DMS153 (cell line): ENCODE measurements at places on chromosomes 13 and 19.
A peak's percentile ranks its signal among the peaks of the same experiment; 100 is the strongest.

GRCh38 chr13:70955887-70956286 lies 847.6 kb upstream of the KLHL1 start:
- no peak for DNase-seq

GRCh38 chr19:41403181-41403970 lies 5.8 kb downstream of the BCKDHA start:
- DNase-seq, result no peak

GRCh38 chr19:20318616-20319015 lies 151.6 kb downstream of the ZNF486 start:
- DNase-seq, result no peak

GRCh38 chr19:57719424-57719823 lies 8.0 kb downstream of the ZNF671 start:
- DNase-seq, result no peak

DNA sequence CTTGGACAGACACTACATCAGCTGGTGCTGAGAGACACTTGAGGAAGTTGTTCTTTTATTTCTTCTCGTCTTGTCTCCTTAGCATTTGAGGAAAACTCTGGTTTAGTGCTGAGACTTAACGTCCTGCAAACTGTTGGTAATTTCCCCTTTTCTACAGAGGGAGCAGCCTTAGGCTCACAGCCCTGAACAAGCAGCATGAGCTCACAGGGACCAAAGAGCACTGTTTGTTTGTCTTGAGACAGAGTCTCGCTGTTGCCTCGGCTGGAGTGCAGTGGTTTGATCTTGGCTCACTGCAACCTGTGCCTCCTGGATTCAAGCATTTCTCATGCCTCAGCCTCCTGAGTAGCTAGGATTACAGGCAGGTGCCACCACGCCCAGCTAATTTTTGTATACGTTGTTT lies 5.5 kb downstream of the ZNF805 start:
- DNase-seq, result no peak

- DNase-seq, result no peak
These were observed 6.3 kb upstream of the REXO1 start for GRCh38 chr19:1854542-1855039.

DNA sequence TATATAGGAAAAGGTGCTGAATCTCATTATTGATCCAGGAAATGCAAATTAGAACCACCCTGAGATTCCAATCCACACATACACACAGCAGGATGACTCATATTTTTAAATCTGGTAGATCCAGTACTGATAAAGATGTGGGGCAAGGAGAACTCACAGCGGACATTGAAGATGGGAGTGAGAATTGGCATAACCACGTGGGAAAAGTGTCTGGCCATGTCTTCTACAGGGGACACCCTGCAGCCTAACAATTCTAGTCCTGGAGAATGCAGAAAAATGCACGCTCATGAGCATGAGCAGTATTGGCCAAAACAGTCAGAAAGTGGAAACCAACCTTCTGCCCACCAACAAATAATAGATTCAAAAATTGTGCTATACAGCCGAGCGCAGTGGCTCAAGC lies 13.5 kb upstream of the BCL3 start:
- no peak for DNase-seq

GRCh38 chr13:100674572-100674871 lies at the start of gene TMTC4:
TMTC4 (minus strand) TSS chr13:100674795; CDS start chr13:100670362, 4,433 bp downstream.
- no peak for DNase-seq

GRCh38 chr13:40383132-40383531 lies 283.3 kb downstream of the FOXO1 start:
- no peak for DNase-seq

DNA sequence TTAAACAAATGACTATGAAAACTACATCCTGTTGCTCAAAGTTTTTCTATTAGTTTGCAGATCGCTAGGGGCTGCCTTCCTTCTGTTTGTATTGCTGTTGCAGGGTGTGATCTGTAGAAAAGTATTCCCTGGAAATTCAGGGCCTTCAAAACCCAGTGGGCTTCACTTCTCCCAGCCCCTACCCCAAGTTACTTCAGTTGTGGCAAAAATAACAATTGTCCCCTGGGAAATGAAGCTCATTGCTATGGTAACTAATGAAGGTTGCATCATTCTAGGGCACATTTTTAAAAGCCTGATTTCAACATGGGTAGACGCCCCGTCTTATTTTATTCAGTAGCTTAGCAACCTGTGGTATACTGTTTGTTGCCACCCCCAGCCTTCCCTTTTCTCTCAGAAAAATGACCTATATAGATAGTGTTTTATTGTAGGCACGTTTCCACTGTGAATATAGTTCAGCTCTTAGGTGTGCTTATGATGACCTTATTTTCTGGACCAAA lies 60.9 kb downstream of the WDFY2 start:
- DNase-seq, result no peak

DNA sequence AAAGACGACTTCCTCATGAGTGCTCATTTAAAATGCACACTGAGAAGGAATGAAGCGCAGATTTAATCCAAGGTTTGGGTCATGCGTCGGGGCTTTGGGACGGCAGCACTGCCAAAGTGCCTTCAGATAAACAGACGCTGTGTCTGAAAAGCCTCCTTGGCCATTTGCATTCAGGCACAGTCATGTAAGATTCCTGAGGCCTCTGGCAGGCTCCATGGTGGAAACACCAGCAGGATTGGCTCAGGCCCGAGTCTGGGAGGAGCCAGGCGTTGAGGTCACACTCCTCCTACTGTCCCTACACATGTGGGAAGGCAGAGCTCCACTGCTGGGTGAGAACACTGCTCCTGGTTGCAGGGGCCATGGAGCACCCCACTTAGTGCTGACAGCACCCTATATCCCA lies 113.3 kb upstream of the KL start:
- no peak for DNase-seq

GRCh38 chr13:87208636-87209035 lies 462.5 kb upstream of the SLITRK5 start:
- no peak for DNase-seq

DNA sequence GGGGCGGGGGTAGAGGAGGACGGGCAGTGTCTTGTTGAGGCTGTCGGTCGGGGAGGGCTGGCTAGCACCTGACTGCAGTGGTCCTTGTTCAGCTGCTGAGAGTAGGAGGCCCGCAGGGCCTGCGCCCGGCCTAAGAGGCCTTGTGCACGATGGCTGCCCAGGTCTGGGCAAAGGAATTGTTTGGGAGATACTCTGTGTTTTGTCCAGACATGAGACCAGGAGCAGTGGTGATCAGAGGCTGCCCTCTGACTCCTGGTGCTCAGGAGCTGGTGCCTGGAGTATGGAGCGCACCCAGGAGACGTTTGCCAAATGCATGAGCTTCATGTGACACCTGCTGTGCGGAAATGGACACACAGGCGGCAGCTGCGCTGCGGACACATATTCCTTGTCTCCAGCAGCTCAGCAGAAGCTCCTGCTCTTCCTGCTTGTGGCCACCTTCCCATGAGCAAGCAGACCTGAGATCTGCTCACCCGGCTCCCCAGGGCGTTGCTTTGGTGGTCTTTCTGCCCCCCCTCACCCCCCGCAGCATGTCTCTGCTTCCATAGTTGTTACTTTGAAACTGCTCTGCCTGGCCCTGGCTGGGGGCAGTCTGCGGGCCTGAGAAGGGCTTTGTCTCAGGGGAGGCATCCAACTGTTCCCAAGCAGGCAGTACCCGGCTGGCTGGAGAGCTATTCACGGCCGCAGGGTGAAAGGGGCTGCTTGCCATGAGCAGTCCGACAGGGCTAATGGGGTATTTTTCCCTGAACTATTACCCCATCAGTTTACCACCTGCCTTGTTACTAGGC lies 163.9 kb downstream of the TEX29 start:
- DNase-seq, result peak; percentile 77

DNA sequence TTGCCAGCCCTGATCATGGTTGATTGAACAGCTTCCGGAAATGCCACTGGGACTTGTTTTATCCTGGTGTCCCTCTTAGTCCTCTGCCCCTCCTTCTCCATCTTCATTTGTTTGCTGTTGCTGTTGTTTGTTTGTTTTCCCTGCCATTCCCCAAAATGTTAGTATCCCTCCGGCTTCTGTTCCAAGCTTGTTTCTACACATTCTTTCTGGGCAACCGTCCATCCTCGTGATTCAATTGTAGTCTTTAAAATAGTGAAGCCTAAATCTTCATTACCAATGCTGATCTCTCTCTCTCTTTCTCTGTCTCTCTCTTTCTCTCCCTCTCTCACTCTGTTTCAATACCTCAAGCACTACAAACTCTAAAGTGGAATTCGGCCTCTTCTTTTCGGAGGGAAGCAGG lies 649.3 kb upstream of the ARGLU1 start:
- DNase-seq, result peak; percentile 78

- no peak for DNase-seq
These were observed 632 bp downstream of the MARK4 start for GRCh38 chr19:45251452-45252354.

- DNase-seq, result no peak
These were observed 1.4 kb upstream of the SCEL start for GRCh38 chr13:77533875-77534788.

DNA sequence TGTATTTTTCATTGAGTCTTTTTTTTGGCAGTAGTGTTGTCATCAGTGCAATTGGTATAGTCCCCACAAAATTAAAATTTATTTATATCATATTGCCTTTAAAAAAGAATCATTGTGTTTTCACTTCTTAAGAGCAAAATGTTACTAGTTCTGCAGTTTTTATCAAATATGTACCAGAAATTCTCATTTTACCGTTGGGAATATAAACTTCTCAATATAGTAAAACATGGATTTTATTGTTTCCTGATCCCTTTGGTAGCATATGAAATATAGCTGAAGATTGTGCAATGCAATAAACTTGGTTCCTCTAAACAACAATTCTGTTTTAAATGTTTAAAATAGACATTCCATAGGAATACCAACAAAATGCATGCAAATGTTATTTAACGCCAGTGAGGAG lies 306.5 kb upstream of the PCDH20 start:
- DNase-seq, result no peak

- no peak for DNase-seq
These were observed 122.0 kb downstream of the ENOX1 start for GRCh38 chr13:43664700-43665191.

DNA sequence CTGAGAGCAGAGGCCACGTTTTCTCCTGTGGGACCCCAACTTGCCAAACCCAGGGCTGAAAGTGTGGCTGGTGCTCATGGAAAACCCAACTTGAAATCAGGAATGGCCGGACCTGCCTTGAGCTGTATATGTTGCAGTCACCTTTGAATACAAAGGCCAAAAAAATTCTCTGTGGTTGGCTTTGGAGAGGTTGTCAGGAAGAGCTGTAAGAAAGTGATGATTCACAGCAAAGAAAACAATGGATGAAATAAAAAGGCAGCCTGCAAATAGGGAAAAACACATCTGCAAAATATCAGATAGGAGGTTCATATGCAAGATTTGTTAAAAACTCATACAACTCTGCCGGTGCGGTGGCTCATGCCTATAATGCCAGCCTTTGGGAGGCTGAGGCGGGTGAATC lies 715.8 kb downstream of the UQCRFS1 start:
- no peak for DNase-seq

DNA sequence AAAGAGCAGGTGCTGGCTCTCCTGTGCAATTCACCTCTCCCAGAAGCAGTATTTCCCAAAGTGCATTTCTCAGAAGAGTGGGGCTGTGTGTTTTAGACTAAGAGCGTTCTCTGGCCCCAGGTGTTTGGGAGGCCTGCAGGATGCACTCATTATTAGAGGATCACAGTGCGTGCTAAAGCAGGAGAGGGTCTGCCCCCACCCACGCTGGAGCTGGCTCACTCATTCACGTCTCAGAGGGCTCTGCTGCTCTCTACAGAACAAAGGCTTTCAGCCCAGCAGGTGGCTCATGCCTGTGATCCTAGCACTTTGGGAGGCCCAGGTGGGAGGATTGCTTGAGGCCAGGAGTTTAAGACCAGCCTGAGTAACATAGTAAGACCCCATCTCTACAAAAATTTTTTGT lies 756.7 kb downstream of the UQCRFS1 start:
- no peak for DNase-seq

DNA sequence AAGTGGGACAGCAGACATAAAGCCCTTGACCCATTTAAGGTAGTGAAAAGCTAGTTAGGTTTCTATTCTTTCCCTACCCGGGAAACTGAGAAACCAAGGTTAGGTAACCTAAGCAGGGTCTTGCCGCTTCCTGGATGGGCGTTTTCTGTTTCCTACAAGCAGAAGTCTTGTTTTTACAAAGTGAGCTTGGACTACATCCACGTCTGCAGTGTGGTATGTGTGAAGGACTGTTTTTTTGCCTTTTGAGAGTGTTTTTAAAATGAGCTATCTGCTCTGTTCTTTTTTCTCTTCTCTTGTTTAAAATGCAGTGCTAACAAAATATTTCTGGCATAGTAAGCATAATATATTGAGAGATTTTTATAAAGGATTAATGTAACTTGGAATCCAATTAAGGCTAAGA lies 49.4 kb downstream of the GPR12 start:
- no peak for DNase-seq

DNA sequence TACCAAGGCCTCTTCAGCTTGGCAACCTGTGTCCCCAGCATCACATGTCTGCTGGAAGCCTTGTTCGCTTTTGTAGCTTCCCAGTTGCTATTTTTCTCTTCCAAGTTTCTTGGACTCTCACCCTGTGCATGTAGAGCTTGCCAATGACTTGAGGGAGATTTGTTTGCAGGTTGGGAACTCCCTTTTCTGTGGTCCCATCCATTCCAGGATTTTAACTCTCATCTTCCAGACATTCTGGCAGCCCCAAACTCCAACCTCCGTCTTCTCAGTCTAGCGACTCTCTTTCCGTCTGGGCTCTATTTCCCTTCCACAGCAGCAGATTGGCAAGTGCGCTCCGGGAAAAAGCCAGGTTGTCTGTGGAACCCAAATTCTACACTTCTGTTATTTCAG lies 9.0 kb downstream of the PLAUR start:
- DNase-seq, result no peak

GRCh38 chr19:47414469-47414868 lies 4.9 kb downstream of the MEIS3 start:
- DNase-seq, result no peak

GRCh38 chr19:10752913-10753704 lies 35.2 kb downstream of the DNM2 start:
- no peak for DNase-seq

DNA sequence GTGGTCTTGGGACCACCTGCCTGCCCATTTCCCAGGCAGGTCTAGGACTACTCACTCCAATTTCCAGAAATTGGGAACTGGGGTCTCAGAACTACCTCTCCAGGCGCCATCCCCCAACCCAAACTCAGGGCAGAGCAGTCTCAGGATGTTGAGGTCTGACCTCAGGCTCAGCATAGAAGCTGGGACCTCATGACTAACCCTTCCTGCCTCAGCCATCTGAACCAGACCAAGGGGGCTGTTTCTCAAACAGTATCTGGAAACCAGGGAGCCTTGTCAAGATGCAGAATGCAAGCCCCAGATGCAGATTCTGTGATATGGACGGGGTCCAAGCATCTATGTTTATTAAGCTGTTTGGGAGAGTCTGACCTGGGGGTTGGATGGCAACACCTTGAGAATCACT lies 1.3 kb downstream of the FBXW9 start:
- DNase-seq, result no peak

GRCh38 chr19:23699521-23699860 lies 12.5 kb upstream of the ZNF675 start:
- no peak for DNase-seq

GRCh38 chr19:35512831-35513627 lies 420 bp downstream of the DMKN start:
- no peak for DNase-seq

GRCh38 chr19:34120846-34121639 lies 51.3 kb upstream of the LSM14A start:
- DNase-seq, result no peak
